Activated CD8-positive, alpha-beta T cell treated with anti-CD3 and anti-CD28 coated beads, Interleukin-2, amount 10 ng/mL, durations not matched to agents 7 days and 5 days (primary cell): ENCODE measurements at places on chromosomes 5 and 9. TPM values are rescaled to one million over a fixed set of nuclear protein-coding genes. Genes with fewer than 3 reads are reported as not detected.
A peak's percentile ranks its signal among the peaks of the same experiment; 100 is the strongest.

The TAF1L gene
- total RNA-seq: 0.05 TPM

The SPINK7 gene
- total RNA-seq: not detected

The ZNF658 gene
- 2.6 TPM for total RNA-seq

The HSPA4 gene
- 106 TPM for total RNA-seq

The C5orf58 gene
- total RNA-seq: not detected

The HAVCR1 gene
- 2.8 TPM for total RNA-seq

The TMEM215 gene
- total RNA-seq: not detected

The PNPLA7 gene
- total RNA-seq: 3.4 TPM

The PDE6A gene
- not detected for total RNA-seq

GRCh38 chr9:132365986-132366385, 11.2 kb upstream of the SETX start:
- no peaks in the 10 kb centered on the region for H3K27me3 ChIP-seq
- H3K4me1 ChIP-seq: no peaks in the 10 kb centered on the region
- no peaks in the 10 kb centered on the region for H3K36me3 ChIP-seq
- no peak overlapping the region for H3K27ac ChIP-seq

DNA sequence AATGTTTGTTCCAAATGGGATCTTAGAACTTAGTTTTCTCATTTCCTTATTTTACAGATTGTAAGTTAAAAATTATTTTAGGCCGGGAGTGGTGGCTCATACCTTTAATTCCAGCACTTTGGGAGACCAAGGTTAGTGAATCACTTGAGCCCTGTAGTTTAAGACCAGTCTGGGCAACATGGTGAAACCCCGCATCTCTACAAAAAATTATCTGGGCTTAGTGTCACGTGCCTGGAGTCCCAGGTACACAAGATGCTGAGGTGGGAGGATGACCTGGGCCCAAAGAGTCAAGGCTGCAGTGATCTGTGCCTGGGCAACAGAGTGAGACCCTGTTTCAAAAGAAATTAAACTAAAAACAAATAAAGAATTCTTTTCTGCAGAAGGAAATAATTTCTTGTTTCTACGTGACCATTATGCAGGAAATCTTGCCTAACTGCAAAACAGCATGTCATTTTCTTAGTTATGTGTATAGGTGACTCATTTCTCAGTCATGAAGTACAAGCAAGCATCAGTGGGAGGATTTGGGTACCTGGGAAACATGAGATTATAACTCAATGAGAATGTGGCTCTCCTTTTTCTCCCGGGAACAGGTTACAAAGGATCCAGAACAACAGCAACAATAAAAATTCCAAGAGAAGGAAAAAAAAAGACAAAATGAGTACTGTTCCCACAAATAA, 375.1 kb upstream of the ST8SIA4 start:
- H3K27me3 ChIP-seq: no peaks in the 10 kb centered on the region
- DNase-seq: no peak
- H3K4me3 ChIP-seq: no peak overlapping the region

DNA sequence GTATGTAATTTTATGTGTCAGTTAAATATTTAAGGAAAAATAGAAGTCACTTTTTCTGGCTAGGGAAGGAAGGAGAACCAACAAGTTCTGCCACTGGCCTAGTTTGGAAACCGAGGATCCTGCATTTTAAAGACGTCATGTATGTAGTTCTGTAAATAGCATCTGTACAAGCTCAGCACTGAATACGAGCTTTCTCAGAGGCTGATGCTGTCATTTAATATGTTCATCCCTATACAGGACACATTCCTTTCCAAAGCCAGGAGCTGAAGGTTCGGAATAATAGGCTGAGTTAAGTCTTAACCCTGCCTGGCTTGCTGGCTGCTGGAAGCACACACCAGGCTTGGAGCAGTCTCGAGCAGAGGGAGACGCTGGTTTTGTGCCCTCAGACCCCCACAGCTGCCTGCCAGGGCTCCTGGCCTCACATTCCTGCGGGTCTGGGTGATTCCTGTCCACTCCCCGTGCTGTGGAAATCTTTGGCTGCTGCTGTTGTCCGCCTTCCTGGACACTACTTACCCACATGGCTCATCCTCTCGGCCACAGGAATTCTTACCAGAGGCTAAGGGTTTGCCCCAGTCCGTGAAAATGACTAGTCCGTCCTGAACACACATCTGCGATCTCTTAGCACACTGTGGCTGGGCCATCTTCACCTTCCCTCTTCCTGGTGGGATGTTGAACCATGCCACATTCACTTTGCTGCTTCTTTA, 36.6 kb downstream of the SLC46A2 start:
- no peak overlapping the region for H3K27ac ChIP-seq
- no peak overlapping the region for H3K4me3 ChIP-seq
- no peaks in the 10 kb centered on the region for H3K4me1 ChIP-seq
- H3K36me3 ChIP-seq: no peaks in the 10 kb centered on the region
- no peak for DNase-seq

DNA sequence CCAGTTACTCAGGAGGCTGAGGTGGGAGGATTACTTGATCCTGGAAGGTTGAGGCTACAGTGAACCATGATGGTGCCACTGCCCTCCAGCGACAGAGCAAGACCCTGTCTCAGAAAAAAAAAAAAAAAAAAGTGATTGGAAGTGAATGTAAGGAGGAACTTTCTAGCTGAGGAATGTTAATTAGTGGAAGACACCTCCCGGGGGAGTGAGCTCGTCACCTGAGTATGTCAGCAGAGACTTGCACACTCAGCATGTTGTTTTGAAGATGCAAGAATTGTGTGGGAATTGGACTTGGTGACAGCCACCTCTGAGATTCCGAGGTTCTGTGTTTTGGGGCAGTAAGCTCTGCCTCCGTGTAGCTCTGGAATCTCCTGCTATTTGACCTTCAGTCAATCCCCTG, 3.6 kb downstream of the SYNPO start:
- no peaks in the 10 kb centered on the region for H3K36me3 ChIP-seq
- H3K27ac ChIP-seq: no peak overlapping the region
- no peaks in the 10 kb centered on the region for H3K4me1 ChIP-seq
- DNase-seq: no peak
- H3K4me3 ChIP-seq: no peak overlapping the region

DNA sequence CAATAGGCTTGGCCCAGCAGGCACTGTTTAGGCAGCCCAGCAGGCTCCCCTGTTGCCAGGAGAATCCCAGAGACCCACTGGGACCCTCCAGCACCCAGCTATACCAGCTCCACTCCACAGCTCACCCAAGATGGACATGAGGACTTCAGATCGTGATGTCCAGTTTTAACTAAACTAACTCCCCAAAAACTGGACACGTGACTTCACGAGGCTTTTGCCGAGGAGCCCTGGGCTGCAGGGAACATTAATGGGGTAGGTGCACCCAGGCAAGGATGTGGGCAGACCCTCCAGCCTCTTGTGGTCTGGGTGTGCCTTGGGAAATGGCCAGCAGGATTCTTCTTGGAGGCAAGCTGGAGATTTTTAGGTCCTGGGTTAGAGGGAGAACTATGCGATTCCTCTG, 8.9 kb upstream of the NKD2 start:
- no peak for DNase-seq
- no peak overlapping the region for H3K27ac ChIP-seq
- peaks cover 22% of the 10 kb centered on the region for H3K27me3 ChIP-seq
- no peaks in the 10 kb centered on the region for H3K36me3 ChIP-seq
- no peak overlapping the region for H3K4me3 ChIP-seq

DNA sequence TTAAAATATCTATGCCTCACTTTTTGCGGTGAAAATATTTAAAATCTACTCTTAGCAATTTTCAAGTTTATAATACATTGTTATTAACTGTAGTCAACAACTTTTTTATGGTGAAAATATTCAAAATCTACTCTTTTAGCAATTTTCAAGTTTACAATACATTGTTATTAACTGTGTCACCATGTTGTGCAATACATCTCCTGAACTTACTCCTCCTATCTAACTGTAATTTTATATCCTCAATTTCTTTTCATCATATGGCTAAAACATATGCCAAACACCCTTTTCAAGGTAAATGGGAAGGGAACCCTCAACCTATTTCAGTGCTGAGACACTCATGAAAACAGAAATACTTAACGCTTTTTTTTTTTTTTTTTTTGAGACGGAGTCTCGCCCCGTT, 982.7 kb upstream of the DMAC1 start:
- no peaks in the 10 kb centered on the region for H3K36me3 ChIP-seq
- H3K4me1 ChIP-seq: no peaks in the 10 kb centered on the region
- no peak overlapping the region for H3K4me3 ChIP-seq
- H3K27me3 ChIP-seq: no peaks in the 10 kb centered on the region
- DNase-seq: no peak
- no peak overlapping the region for H3K27ac ChIP-seq

GRCh38 chr5:39426746-39427105, 1.9 kb upstream of the DAB2 start:
- H3K4me3 ChIP-seq: no peak overlapping the region
- H3K27me3 ChIP-seq: peaks cover 41% of the 10 kb centered on the region
- DNase-seq: no peak
- no peaks in the 10 kb centered on the region for H3K36me3 ChIP-seq
- H3K27ac ChIP-seq: no peak overlapping the region
- H3K4me1 ChIP-seq: peaks cover 5% of the 10 kb centered on the region

DNA sequence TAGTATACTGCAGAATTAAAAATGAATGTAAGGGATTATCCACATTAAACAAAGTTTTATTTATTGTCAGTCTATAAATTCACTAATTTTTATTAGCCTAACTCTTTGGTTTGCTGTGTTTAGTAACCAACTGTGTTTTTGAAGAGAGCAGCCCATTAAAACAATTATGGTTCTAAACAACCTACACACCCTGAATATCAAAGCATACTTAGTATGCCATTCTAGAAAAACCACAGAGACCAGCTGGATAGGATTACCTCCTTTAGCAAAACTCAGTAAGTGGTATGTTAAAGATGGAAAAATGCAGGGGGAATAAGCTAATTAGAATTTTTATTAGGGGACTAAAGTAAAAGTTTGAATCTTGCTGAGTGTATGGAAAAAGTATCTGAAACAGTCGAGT, 1981.7 kb upstream of the NUDT12 start:
- no peaks in the 10 kb centered on the region for H3K27me3 ChIP-seq
- H3K27ac ChIP-seq: no peak overlapping the region
- no peak for DNase-seq
- no peak overlapping the region for H3K4me3 ChIP-seq

GRCh38 chr9:76462126-76462525, 3.1 kb downstream of the GCNT1 start:
- H3K27ac ChIP-seq: no peak overlapping the region
- peaks cover 14% of the 10 kb centered on the region for H3K36me3 ChIP-seq
- H3K4me3 ChIP-seq: no peak overlapping the region

- no peak for DNase-seq
- H3K27me3 ChIP-seq: peaks cover 5% of the 10 kb centered on the region
- H3K36me3 ChIP-seq: no peaks in the 10 kb centered on the region
- no peaks in the 10 kb centered on the region for H3K4me1 ChIP-seq
These were observed 277.2 kb upstream of the ADRA1B start for GRCh38 chr5:159638954-159639559.

- peaks cover 43% of the 10 kb centered on the region for H3K4me1 ChIP-seq
- H3K36me3 ChIP-seq: peaks cover 30% of the 10 kb centered on the region
- no peaks in the 10 kb centered on the region for H3K27me3 ChIP-seq
These were observed 588 bp downstream of the TRAF2 start for GRCh38 chr9:136886610-136887597.

GRCh38 chr5:127518319-127518621, 830 bp downstream of the PRRC1 start:
- peaks cover 21% of the 10 kb centered on the region for H3K4me1 ChIP-seq
- H3K36me3 ChIP-seq: peaks cover 33% of the 10 kb centered on the region
- peaks cover 6% of the 10 kb centered on the region for H3K27me3 ChIP-seq
- DNase-seq: no peak
- peak overlapping the region; percentile 74 for H3K27ac ChIP-seq

DNA sequence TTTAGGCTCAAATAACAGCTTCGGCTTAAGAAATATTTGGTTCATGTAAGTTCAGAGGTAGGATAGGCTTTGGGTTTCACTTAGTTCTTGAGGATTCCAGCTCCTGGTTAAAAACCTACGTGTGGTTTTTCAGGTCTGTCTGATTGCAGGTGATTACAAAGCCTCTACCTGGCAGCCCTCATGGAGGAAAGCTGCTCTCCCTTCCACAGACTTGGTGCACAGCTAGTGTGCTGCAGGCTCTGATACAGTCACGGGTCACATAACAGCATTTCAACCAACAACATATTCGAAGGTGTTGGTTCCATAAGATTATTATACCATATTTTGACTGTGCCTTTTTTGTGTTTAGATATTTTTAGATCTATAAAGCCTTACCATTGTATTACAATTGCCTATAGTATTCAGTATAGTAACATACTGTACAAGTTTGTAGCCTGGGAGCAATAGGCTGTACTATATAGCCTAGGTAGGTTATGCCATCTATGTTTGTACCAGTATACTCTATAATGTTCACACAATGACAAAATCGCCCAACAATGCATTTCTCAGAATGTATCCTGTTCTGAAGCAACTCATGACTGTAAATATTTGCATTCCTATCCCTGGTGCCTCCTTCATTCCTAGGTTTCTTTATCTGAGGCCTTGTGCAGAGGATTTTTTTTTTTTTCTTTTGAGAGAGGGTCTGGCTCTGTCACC, 8.0 kb upstream of the DCP2 start:
- H3K27ac ChIP-seq: no peak overlapping the region
- no peak overlapping the region for H3K4me3 ChIP-seq
- DNase-seq: no peak
- H3K27me3 ChIP-seq: no peaks in the 10 kb centered on the region
